EH (cell line): ENCODE measurements at places on chromosomes 7 and 10.

DNA sequence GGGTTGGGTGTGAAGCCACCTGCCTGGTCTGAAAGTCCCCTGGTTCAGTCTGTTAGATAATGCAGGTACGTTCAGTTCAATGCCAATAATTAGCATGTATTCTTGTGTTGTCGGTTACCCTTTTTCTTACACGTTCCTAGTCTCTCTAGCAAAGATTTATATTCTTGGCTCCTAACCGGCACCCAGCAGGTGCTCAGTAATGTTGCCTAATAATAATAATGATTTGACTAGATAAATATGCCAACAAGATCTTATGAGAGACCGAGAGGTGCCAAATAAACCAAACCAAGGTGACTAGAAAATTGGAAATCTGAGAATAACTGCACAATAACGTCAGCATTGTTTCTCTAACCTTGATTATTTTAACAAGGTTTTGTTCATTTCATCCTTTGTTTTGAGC is 1.1 kb upstream of the SMIM30 start:
- no peak for DNase-seq

DNA sequence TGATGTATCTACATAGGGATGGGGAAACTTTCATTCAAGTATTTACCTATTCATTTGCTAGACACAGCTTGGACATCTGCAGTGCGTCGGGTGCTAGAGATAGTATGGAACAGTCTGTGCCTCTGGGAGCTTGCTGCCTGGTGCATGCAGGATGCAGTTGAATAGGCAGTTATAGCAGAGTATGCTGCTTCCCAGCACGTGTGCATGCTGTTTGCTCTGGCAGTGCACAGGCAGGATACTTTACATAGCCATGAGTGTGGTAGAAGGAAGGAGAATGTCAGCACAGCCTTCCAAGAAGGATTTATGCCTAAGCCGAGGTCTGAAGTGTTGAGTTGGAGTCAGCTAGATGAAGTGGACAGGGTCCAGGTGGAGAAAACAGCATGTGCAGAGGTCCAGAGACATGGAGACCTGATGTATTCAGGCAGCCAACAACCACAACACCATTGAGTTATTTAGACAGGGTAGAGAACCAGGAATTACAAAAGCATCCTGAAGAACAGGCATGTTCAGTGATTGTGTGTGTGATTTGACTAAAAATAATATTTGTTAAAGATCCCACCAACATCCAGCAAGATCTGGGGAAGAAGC is 8.1 kb downstream of the MAP3K8 start:
- no peak for DNase-seq

DNA sequence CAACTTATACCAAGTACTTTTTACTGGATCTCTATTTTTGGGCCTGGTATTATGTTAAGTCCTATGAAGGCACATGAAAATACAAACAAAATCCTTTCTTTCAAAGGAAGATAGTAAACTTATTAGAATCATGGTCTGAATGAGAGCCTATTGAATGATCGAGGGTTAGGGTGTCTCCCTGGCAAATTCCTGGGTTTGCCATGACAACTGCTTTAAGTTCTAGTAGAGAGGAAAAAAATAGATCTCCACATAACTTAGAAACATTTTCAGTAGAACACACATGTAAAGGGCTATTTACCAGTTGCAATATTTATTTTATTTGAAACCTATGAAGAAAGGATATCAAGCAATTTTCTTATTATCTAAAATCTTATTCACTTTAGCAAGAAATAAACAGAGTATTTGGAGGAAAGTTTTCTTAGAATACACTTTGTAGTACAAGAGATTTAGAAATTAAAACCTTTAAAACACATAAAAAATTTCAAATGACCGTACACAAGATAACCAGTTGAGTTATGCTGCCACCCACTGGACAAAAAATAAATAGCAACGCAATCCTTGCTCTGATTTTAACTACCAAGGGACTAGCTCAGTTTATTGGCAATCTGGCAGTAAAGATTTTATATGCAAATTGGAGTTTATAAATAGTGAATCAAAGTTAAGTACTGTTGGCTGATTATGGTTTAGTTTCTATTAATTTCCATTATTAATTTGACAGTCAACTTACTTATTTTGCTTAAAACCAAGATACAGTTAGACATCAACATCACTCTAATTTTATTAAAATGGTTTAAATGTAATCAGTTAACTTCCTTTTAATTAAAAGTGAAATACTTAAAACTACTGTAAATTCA is 33.9 kb downstream of the CACUL1 start:
- DNase-seq, result peak; percentile 64

DNA sequence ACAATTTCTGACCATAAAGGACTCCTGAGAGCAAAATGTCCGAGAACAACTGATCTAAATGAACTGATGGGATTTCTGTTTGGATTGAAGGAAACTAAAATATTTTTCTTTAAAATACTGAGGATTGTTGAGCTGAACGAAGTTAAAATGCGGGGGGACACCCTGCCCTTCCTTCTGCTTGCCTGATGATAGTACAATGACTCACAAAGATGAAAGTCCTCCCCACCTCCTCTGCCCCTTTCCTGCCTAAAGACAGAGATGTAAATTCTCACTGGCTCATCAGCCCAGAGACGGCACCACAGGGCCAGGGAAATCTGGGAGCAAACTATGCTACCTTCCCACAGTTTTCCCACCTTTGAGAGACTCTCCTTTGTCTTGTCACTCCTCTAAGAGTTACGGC is 180.6 kb downstream of the PHTF2 start:
- peak; percentile 19 for DNase-seq

DNA sequence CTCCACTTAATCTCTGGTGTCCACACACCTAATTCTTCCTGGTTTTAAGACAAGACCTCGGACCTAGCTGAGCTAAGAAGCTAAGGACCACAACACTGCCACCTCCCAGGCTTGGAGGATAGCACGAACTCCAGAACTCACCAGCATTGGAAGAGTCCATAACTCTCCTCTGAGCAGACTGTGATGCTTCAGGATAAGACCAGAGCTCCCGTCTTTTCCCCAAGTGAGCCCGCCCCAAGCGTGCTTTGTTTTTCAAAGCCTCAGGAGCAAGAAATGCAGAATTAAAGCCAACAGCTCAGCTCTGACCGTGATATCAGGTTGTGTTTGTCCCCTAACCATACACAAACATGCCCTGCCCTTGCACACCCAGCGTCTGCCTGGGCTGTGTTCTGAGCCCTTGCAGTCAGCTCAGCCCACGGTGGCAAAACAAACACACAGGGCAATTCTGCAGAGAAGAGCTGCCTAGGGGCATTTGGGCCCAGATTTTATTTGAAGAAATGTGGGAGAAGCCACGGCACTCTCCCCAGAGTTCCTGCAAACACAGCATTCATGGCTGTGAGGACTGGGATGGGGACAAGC is 145.4 kb downstream of the WDR11 start:
- DNase-seq, result no peak

DNA sequence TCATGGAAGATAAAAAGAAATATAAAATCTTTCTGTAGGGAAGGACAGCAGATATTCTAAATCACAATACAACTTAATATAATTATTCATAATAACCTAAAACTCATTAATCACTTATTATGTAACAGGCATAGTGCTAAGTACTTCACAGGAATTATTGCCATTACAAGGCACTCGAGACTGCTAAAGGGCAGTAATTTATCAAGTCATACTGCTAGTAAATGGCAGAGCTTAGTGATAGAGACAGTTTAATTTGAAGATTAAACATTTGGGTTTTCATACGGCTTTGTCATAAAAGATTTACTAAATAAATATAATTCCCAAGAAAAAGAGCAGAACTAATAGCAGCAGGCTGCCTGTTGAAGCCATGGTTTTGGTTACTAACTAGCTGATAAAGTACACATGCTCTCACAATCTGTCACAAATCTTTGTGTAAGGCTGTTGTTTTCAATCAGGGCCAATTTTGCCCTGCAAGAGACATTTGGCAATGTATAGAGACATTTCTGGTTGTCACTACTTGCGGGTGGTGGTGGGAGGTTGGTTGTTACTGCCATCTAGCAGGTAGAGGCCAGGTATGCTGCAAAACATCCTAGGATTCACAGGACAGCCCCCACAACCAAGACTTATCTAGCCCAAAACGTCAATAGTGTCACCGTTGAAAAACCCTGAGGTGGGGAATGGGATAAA is 233.3 kb upstream of the CACNA2D1 start:
- DNase-seq, result no peak
